ENCODE measurements at places on chromosomes 1 and 21.

DNA sequence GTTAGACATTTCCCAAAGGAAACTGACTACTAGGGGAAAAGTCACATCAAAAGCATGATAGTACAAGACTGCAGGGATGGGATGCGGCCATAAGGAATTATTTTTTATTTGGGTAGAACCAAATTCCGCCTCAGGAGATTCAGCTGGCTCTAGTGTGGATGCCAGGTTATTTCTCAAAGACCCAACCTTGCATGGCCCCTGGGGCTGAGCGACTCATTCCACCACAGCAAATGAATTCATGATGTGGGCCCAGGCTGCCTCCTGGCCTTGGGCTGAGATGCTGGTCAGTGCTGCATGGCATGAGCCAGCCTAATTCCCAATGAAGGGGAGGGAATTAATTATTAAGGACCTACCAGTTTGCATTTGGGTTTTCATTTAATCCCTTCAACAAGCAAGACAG is 11.8 kb downstream of the TMEM35B start:
- DNase-seq: no peak

DNA sequence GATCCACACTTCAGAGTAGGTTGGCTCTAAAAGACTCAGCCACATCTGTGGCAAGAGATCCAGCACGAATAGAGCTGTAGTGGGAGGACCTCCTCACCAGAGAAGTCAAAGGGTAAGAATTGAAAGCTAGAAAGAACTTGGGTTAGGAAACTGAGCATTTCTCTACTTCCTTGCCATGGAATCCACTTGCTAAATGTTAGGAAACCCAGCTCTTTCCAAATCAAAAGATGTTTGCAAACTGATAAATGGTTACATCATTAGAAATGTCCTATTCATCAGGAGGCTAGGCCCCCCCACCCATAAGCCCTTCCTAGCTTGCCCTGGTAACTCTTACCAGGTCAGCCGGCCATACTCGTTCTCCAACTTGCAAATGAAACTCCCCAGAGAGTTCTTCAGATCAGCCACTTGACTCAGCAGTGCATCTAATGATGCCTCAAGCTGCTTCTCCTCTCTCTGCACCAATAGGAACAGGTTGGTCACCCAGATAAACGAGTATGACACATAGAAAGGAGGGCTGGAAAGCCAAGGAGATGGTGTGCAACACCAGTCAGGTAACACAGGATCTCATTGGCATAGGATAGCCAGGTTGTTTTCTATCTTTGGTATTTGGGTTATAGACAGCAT is 1.5 kb downstream of the MED8 start:
- no peak for DNase-seq

DNA sequence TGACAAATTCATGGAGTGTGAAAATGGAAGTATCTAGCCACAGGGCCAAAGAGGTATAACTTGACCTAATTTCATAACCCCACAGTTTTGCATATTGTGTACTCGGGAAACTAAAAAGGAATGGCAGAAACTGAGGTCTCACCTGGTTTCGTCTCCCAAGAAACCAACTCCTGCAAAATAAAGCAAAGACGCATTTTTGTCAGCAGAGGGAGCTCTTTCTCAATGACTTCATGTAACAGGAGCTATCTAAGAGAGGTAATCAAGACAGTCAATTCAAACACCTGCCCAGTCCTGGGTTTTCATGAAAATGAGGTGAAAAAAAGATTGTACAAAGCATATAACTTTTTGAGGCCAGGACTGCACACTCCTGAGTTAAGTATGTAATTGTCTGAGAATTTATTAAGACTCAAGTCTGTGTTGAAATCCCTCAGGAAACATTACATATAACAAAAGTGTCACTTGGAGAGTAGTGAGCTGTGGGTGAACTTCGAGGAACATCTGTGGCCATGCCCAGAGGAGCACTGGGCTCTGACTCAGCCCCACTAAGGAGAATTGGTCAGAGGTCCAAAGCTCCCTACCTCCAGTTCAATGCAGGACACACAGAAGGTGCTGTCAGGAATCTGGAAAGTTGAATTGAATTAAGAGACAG is 17.6 kb downstream of the FCRL4 start:
- peak; percentile 64 for DNase-seq

GRCh38 chr1:99347041-99347684 is 82.9 kb downstream of the PLPPR4 start:
- DNase-seq: no peak

- peak; percentile 74 for DNase-seq
Measured at GRCh38 chr1:42035205-42035829, 116.6 kb upstream of the HIVEP3 start.

GRCh38 chr1:38612951-38613350 is 246.6 kb downstream of the RRAGC start:
- no peak for DNase-seq

DNA sequence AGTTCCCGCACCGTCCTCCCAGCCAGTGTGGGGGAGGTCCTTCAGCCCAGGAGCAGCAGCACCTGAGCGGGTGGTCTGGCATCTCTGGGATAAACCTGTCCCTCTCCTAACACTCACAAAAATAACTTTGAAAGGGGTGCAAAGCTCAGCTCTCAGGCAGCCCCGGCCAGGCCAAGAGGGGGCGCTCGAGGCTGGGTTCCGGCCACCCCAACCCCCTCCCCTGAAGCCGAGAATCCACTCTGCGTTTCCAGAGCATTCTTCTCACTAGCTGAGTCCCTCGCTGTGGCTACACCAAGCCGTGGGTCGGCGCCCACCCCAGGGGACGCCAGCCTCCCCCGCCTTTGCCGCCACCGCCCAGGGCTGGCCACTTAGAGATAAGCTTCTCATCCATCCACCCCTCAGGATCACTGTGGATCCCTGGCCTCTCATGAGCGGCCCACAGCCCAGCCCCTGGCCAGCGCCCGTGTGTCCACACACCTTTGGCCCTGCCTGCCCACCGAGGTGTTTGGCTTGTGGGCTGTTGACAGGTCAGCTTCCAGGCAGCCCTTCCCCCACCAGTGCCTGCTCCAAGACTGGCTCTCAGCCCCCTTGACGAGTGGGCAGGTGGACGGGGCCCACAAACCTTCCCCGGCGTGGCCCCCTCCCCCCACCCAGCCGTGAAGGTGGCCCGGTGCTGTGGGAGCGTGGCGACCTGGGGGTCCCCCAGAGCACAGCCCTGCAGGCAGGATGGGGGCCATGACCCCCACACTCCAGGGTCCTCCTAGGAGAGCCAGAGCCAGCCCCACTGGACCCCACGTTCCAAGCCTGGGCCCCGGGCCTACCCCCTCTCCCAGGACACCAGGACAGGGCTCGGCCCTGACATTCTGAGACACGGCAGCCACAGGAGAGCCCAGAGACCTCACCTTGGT is 1.9 kb downstream of the FTCD start:
- DNase-seq: peak; percentile 80

- no peak for DNase-seq
Measured at GRCh38 chr1:94332516-94332915, 85.7 kb upstream of the ABCD3 start.

- no peak for DNase-seq
Measured at GRCh38 chr1:215226757-215227156, 144.2 kb downstream of the KCNK2 start.

DNA sequence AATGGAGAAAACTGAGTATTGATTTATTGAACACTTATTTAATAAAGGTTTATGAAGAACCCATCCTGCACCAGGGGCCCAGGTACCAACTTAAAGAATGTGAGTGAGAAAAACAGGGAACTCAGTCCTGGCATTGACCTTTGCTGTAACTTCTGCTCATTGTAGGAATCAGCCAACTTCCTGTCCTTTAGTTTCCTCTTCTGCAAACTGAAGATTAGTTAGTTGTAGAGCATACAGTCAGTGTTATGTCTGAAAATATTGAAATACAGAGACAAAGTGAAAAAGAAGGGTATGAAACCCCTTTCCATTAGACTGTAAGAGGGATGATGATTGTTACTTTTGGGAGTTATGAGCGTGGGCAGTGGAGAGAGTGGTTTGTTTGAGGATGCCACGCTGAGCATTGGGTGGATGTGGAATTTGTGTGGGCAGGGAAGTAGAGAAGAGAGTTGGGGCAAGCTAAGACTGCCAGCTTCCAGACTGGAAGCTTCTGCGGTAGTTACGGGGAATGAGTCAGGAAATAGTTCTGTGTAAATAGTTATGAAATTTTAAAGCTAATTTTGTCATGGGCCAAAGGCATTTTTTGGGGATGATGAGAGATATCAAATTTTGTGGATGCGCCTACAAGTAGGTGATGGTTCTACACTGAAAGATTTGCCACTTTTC is 89.2 kb downstream of the GPR88 start:
- DNase-seq: no peak

DNA sequence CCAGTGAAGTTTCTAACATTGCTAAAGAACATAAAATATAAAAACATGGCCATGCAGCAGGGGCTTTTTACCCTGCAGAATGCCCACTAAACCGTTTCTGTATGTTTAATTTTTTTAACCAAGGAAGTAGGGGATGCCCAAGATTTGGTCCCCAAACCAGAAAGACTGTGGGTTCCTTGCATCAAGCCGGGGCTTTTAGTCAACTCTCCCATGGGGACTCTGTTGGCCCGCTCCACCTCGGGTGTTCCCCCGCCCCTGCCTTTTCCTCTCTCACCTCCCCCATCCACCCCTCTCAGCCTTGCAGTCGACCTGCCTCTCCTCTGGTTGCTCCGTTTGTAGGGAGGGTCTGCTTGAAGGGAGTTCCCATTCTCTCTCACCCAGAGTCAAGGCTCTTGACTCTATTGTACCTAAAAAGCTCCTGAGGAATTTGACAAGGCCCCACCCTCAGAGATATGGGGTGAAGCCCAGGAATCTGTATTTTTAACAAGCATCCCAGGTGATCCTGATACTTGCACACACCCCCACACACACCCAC is 117.5 kb downstream of the TOMM20 start:
- no peak for DNase-seq

GRCh38 chr1:14876747-14877146 is 276.8 kb upstream of the TMEM51 start:
- DNase-seq: no peak

GRCh38 chr1:184060316-184060715 is 8.8 kb downstream of the TSEN15 start:
- DNase-seq: no peak

GRCh38 chr1:45952072-45952471 is 148.7 kb downstream of the MAST2 start:
- no peak for DNase-seq

DNA sequence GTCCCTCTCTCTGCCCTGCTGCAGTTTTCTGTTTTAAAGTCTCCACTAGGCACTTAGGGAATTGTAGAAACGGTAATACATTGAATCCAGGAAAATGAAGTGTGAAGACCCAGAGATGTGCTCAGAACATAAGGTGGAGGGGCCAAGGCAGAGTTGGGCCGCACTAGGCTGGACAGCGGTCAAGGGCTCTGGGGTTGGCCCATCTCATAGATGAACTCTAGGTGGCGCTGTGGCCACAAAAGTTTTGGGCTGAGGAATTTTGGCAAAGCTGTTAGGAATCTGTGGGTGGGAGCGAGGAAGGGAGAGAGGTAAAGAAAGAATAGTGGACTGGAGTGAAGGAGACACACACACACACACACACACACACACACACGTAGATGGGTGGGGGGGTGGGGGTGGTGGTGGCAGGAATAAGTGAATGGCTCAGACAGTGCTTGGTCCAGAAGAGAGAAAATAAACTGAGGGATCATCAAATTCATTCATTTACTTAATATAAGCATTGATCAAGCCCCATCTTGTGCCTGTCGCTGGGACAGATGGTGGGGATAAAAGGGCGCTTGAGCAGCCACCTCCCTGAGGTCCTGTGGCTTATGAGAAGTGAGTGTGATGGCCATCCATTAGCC is 258.5 kb downstream of the TRABD2B start:
- DNase-seq: peak; percentile 72

DNA sequence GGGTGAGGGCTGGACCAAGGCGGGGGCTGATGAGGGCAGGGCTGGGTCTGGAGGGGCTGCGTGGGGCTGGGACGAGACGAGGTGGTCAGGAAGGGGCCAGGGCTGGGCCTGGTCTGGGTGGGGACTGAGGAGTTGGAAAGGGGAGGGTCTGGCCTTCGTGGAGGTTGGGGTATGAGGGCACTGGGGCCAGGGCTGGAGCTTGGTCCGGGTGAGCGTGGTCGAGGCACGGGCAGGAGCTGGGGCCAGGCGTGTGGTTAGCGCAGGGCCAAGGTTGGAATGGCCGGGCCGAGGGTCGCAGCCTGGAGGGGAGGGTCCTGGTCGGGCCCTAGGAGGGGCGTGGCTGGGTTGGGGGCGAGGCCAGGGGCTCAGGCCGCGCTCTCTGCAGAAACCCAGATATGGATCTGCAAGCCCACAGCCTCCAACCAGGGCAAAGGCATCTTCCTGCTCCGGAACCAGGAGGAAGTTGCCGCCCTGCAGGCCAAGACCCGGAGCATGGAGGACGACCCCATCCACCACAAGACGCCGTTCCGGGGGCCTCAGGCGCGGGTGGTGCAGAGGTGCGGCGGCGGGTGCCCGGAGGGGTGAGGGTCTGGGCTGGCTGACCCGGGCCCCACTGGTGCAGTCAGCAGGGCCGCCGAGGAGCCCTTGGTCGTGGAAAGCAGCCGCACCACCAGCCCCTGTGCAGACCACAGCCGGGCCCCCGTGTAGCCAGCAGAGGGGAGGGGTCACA is 9.0 kb downstream of the TTLL10 start:
- peak; percentile 30 for DNase-seq

- DNase-seq: no peak
Measured at GRCh38 chr1:62282909-62283755, 36.1 kb downstream of the KANK4 start.

GRCh38 chr1:64356636-64357256 is 113.2 kb upstream of the CACHD1 start:
- peak; percentile 79 for DNase-seq

- DNase-seq: peak; percentile 50
Measured at GRCh38 chr1:220879509-220880361, 492 bp downstream of the HLX start.

DNA sequence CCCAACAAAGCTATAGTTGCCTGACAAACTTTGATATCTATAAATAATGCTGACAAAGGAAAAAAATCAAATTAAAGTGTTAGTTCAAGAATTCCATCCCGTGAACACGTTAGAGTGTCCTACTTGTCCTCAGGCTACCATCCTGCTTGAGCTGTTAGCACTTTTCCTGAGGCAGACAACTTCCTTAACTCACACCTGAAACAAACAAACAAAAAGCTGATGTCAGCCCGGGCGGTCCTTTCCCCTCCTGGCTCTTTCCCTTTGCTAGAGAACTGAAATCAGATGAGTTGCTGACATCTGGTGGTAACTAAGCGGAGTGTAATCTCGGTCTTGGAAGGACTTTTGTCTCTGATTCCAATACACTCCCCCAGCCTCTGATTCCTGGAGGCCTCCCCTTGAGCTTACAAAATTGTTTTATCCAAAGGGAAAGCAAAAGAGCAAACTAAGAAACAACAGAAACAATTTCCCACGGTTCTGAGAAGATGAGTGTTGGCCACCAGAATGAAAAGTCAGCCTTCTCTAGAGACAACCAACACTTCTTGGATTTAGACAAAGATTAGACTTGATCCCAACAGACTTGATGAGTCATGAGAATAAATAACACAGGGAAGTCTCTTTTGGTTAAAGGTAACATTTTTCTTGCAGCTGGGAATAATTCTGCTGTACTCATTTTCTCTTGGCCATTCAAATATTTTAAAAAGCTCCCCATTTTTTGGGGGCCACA is 135.4 kb downstream of the PROX1 start:
- peak; percentile 88 for DNase-seq

GRCh38 chr1:5611851-5612250 is 380.4 kb downstream of the NPHP4 start:
- no peak for DNase-seq

- DNase-seq: no peak
Measured at GRCh38 chr1:181015251-181015615, 7.4 kb downstream of the STX6 start.

GRCh38 chr21:32193098-32193465 is 85.8 kb downstream of the MIS18A start:
- no peak for DNase-seq

GRCh38 chr1:17207046-17207445 is 2.1 kb downstream of the PADI1 start:
- no peak for DNase-seq

- DNase-seq: no peak
Measured at GRCh38 chr21:30689822-30690221, 28.8 kb downstream of the KRTAP21-3 start.
